NCI-H2081 (cell line): ENCODE measurements at places on chromosomes 7 and 10.
A peak's percentile ranks its signal among the peaks of the same experiment; 100 is the strongest.

GRCh38 chr7:139620676-139621344 is 97.3 kb downstream of the CLEC2L start:
- DNase-seq = peak; percentile 32

DNA sequence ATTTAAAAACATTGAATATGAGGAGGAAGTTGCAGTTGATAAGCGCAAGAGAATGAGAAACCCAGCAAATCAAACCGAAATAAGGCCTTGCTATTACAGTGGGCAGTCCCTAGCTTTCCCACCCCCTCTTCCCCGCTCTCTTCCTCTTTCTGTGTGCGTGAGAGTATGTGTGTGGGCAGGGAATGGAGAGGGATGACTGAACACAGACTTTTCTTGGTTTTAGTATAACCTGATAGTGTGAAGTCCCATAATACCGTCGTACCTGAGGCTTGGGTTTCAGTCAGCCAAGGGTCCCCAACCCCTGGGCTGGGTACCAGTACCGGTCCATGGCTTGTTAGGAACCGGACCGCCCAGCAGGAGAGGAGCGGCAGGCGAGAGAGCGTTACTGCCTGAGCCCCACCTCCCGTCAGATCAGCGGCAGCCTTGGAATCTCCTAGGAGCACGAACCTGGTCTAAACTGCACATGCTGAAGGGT is 255.3 kb downstream of the CELF2 start:
- DNase-seq = no peak

- no peak for DNase-seq
Measured at GRCh38 chr7:55550841-55551537, 21.3 kb downstream of the VOPP1 start.

DNA sequence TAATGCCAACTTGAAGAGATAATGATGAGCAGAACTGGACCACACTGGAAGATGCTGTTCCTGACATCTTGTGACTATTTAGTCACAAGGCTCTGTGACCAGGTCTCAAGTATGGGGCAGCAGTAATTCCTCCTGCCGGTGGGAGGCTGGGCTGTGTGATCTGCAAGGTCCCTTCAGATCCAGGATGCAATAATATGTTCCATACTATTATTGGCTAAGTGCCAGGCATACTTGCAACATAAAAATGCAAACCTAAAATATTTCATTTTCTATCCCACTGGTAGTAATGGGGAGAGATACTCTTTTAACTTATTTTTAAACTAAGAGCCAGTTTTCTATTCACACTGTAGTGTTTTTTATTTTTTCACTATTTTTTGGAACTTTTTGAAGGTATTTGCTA is 171.5 kb downstream of the CYP26A1 start:
- no peak for DNase-seq

DNA sequence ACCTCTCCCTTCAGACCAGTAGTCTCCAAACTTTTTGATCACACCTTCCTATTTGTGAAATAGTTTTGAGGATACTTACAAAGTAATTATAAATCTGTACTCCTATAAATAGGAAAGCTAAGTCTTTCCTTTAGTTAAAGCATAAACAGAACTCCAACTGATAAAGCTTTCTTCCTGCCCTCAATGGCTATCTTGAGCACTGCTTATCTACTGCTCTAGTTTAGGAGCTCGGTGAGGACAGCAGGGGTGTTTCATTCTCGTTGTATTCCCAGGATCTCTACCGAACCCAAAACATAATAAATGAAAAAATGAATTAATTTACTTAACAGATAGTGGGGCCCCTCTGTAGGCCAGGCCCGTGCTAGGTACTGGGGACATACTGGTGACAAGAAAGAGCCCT is 17.7 kb downstream of the SORBS1 start:
- no peak for DNase-seq

- no peak for DNase-seq
Measured at GRCh38 chr10:12194752-12195271, 879 bp downstream of the NUDT5 start.

DNA sequence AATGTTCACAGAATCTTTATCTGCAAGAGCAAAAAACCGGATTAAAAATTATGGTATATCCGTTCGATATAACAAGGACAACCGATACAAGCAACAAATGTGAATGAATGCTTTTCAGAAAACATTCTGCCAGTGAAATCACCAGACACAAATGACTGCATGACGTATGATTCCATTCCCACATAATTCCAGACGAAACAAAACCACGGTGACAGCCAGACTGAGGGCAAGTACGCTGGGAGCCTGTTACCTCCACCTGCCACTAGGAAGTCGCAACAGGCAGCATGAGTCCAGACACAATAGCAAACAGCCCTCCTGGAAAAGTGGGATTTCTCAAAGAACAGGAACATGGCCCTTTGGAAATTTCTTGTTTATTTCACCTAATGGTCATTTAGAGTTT is 41.7 kb downstream of the MAD1L1 start:
- peak; percentile 31 for DNase-seq

GRCh38 chr10:60821656-60822055 is 43.4 kb downstream of the CDK1 start:
- no peak for DNase-seq

DNA sequence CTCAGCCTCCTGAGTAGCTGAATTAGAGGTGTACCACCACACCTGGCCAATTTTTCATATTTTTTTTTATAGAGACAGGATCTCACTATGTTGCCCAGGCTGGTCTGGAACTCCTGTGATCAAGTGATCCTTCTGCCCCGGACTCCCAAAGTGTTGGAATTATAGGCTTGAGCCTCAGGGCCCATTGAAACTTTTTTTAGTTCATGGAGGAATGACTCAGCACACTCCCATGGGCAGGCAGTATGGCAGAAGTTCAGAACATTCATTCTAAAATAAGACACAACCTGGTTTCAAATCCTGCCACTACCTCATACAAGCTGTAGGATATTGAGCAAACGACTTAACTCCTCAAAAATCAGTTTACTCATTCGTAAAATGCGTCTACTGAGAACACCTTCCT is 320.4 kb upstream of the SP8 start:
- DNase-seq = no peak

DNA sequence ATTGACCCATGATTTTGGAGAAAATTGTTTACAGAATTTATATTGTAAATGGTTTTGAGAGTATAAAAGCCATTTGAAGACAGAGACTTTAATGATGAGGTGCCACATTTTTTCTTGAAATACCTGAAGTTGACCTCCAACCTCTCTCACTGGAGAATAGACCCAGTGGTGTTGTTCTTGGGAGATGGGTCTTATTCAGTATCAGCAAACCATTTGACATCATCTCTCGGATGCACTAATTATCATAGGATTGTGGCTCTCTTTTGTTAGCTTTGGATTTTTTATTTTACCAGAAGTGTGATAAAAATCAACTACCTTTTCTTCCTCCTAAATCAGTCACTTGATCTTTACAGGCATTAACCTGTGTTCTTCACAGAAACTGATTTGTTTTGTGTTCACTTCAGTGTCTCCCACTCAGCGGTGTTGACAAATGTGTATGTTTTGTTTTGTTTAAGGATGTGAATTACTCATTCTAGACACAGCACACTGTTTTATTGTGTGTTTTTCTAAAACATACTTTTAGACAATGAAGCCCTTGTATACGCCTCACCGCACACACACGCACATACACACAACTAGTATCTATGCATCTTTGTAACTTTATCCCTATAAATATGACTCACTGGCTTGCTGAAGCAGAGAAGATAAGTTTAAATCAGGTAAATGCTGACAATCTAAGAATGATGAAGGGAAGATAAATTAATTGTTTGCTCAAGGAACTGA is 455.6 kb downstream of the INHBA start:
- DNase-seq = no peak

- no peak for DNase-seq
Measured at GRCh38 chr10:132549371-132549770, 11.8 kb downstream of the INPP5A start.

GRCh38 chr10:48501787-48502771 is 102.8 kb downstream of the ARHGAP22 start:
- no peak for DNase-seq

DNA sequence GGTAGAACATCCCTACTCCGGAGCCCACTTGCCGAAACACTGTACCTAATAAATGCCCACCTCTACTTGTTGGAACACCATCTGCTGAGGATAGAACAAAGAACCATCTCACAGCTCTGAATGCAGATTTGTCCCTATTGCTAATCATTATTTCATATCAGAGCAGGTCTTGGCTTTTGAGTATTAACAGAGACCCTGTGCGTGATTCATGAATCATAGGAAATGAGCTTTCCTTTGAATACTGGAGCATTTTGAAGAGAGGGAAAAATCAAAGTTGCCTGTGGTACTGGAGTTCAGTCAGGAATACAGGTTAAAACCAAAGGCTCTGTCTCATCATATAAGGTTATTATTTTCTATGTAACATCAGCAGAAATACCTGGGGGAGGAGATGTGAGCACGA is 1132.3 kb downstream of the XPNPEP1 start:
- DNase-seq = no peak

GRCh38 chr7:19526639-19527038 is 182.2 kb downstream of the POLR1F start:
- DNase-seq = no peak

DNA sequence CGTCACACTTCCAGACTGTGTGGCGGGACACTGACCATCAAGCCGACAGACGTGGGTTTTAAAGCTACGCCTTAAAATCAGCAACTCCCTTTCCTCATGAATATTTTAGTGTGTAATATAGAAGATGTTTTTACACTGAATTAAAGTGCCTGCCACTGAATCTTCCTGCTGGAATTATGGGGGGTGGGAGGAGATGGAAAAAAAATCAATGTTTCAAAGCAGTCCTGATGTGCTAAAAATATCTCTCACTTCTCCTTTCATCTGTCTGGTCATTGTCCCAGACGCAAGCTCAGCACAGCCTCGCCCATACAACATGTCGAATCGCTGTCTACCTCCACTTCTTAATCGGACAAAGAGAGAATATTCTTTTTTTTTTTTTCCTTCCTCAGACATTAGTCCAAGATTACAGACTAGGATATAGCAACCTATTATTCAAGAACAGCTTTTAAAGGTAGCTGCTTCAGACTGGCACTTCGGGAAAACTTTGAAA is 165.1 kb upstream of the KLF14 start:
- DNase-seq = no peak

- DNase-seq = no peak
Measured at GRCh38 chr10:51035344-51035743, 38.9 kb upstream of the PRKG1 start.

DNA sequence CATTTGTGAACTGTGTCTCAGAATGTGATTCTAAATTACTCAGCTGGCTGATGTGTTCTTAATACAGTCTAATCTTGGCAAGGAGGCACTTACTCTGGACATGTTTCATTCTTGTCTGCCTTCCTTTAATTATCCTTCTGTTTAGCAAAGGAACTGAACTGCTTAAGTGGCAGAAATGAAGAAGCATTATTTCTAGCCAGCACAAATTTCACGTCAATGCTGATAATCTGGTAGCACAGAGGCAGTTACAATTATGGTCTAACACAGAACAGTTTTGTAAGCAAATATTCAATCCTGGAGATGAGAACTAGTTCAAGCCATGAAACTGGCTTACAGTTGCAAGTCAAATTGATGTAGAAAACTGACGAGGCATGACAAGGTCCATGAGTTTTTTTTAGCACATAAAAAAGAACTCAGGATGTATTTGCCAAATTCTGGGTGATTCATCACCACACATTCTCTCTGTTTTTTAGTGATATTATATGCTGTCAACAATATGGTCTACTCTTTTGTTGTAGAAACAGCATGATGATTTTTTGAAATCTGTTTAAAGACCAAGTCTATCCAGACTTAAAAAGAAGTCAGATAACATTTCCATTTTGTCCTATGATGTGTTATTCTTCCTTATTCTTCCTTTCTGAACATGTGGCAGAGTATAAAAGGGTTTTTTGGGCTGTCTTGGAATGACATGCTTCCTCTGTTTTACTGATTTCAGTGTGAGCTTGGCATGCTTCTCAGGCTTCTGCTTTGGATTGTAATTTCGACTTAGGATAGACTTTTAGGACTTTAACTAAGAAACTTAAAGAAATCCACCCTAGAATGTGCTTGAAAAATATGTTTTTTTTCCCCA is 154.8 kb downstream of the DNAJB9 start:
- no peak for DNase-seq

DNA sequence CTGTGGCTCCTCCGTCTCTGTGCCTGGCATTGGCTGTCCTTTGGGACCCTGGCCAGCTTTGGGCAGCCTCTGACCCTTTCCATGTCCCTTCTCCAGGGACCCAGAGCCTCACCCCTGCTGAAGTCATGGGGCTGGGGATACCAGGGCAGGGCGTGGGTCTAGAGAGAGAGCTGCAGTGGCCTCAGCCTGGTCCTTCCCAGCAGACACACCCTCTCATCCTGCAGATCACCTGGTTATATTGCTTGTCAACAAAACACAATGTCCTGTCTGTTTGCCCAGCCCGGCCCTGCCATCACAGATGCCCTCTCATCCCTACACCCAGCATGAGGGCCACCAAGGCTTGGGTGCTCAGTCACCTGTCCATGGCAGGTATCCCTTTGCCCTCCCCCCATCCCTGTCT is 1.8 kb downstream of the MUC17 start:
- DNase-seq = no peak

DNA sequence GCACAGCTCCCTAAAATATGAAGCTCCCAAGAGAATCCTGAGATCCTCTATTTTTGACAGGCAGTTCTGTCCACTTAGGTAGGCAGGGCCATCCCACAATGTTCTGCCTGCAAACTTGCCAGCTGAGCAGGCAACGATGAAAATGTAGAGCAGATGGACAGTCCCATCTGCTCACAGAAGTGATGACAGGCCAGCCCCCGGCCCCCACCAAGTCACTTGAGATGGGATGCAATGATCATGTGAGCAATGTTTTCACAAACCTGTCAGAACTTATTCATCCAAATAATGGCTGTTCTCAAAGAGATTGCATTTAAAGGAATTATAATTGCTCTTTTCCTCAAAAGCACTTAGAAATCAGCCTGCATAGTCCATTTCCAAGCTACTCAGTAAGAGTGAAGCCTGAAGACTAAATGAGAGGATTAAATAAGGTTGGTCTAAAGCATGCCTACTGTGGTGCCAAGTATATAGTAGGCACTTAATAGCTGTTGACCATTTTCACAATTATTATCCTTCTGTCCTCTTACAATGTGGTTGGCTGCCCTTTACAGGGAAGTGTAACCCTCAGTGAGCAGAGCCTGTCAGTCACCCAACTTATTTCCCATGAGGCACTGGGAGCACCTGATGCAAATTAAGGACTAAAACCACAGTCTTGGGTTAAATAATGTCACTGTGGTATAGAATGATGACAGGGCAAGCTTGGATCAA is 301.2 kb downstream of the FGFR2 start:
- no peak for DNase-seq

- DNase-seq = no peak
Measured at GRCh38 chr7:101826081-101826835, 8.8 kb downstream of the CUX1 start.

- no peak for DNase-seq
Measured at GRCh38 chr10:127715249-127715648, 21.7 kb upstream of the FOXI2 start.
